ENCODE measurements at places on chromosomes 5 and 9.

DNA sequence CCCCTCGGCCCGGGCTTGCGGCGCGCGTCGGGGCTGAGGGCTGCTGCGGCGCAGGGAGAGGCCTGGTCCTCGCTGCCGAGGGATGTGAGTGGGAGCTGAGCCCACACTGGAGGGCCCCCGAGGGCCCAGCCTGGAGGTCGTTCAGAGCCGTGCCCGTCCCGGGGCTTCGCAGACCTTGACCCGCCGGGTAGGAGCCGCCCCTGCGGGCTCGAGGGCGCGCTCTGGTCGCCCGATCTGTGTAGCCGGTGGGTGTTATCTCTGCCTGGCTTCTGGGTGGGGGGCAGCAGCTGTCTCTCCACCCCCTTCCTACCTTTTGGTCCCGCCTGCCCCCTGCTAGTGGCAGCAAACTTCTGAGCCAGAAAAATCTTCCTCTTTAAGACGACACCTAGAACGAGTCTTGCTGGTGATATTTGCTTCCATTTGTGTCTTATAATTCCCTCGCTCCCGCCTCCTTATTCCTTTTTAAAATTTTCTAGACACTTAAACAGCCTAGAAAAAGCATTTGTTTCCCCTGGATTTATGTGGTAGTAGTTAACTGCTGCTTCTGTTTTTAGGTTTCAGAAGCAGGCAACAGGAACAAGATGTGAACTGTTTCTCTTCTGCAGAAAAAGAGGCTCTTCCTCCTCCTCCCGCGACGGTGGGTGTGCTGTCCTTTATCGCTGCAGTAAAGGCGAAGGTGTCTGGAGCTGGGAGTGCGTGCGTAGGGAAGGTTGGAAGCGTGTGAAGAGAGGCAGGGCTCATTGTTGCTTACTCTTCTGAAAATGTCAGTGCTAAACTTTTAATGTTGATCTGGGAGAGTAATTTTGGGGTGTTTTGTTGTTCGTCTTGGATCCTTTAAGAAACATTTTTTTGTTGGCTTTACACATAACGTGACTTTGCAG, 554 bp downstream of the JAK2 start:
- H3K27me3 ChIP-seq: no peaks in the 10 kb centered on the region
- H3K36me3 ChIP-seq: no peaks in the 10 kb centered on the region
- H3K4me3 ChIP-seq: peak overlapping the region; percentile 85
- no peak overlapping the region for H3K27ac ChIP-seq

DNA sequence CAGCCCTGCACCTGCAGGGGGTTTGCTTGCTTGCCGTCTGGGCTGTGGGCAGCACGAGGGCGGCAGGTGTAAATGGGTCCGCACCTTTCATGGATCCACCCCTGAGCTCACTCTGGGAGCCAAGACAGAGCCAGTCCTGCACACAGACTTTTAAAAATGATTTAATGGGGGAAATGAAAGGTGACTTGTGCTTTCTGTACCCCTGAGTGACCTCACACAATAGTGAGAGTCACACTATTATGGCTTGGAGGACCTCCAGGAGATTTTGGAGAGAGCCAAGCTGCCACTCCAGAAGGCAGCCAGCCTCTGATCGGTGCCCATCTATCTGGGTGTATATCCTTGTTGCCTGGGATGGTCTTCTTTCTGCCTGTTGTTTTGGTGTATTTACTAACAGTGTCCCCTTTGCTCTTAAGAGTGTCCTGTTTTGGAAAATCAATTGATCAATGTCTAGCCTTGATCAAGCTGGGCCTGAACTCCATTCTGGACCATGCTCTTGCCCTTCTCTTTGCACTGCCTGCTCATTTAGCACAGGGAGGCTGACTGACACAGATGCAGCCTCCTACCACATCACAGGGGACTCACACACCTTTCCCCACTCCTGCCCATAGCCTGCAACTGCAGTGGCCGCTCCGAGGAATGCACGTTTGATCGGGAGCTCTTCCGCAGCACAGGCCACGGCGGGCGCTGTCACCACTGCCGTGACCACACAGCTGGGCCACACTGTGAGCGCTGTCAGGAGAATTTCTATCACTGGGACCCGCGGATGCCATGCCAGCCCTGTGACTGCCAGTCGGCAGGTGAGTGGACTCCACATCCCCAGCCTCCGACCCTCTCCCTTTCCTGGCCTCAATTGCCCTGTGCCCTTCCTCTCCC, 29.5 kb downstream of the LAMC3 start:
- DNase-seq: no peak
- H3K36me3 ChIP-seq: no peaks in the 10 kb centered on the region
- no peak overlapping the region for H3K27ac ChIP-seq

DNA sequence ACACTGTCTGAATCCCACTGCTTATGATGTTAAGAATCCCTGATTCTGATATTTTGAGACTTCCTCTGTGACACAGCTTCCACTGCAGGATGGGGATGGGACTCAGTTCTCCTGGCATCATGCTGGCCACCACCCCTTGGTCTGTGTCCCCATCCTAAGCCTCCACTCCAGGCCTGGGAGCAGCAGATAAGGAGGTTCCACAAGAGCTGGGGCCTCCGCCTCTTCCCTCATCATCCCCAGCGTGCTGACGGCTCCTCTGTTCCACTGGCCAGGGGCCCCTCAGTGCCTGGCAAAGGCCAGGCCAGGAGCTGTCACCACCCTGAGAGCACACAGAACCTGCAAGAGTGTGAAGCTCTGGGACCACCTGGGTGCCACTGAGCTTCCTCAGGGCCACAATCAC, 40.6 kb downstream of the CAMK2A start:
- no peaks in the 10 kb centered on the region for H3K36me3 ChIP-seq
- no peaks in the 10 kb centered on the region for H3K4me1 ChIP-seq
- no peak for DNase-seq
- H3K27ac ChIP-seq: no peak overlapping the region
- no peaks in the 10 kb centered on the region for H3K27me3 ChIP-seq
- H3K4me3 ChIP-seq: no peak overlapping the region

- no peak overlapping the region for H3K4me3 ChIP-seq
- no peak overlapping the region for H3K27ac ChIP-seq
- H3K36me3 ChIP-seq: peaks cover 20% of the 10 kb centered on the region
Observed at GRCh38 chr9:581673-582497, 259.6 kb upstream of the DMRT1 start.

- DNase-seq: peak; percentile 84
- H3K27ac ChIP-seq: no peak within 1 kb of the TSS
- no peaks in the 10 kb centered on the region for H3K27me3 ChIP-seq
- peak within 1 kb of the TSS; percentile 83 for H3K4me3 ChIP-seq
Observed at GRCh38 chr9:133163504-133164172, at the start of gene GBGT1. Gene GBGT1 (minus strand): TSS chr9:133163914. CDS start chr9:133162412, 1,502 bp downstream.

DNA sequence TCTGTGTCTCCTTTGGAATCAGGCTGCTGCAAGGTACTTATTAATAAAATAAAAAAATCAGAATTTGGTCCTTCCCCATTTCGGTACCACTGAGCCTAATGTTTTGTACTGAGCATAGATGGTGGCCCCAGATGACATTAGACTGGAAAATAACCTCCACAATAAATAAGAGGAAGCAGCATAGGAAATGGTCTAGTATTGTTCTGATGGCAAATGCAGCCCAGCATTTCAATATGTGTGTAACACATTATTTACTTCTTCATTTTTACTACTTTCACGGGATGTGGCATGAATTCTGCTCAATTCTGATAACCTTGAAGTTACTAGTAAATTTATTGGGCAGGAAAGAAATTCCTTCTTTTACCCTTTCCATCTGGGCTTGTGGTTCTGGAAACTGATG, 295.6 kb downstream of the ADGRV1 start:
- H3K36me3 ChIP-seq: no peaks in the 10 kb centered on the region
- no peak for DNase-seq
- no peaks in the 10 kb centered on the region for H3K27me3 ChIP-seq
- H3K4me3 ChIP-seq: no peak overlapping the region
- H3K27ac ChIP-seq: no peak overlapping the region
- no peaks in the 10 kb centered on the region for H3K4me1 ChIP-seq

DNA sequence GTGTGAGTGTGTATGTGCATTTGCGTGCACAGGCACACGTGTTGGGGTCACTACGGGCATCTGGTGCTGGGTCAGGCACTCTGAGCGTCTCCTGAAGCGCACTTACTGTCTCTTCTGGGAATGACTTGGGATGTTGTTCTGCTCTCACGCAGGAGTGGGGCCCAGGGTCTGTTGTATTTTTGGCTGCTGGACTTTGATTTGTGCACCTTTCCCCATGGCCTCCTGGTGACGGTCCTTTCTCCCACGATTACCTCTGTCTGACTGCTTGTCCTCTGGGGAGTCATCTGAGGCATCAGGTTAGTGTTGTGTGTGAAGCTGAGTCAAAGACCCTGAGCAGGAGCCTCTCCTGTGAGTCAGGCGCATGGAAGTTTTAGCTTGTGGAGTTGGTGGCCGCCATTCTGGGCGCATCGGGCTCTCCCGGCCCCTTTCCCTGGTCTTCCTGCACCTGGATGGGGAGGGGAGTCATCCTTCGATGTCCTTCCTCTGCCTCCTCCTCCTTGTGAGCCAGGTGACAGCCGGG, 62.1 kb downstream of the RXRA start:
- no peaks in the 10 kb centered on the region for H3K36me3 ChIP-seq
- H3K27ac ChIP-seq: no peak overlapping the region
- H3K4me3 ChIP-seq: no peak overlapping the region
- H3K27me3 ChIP-seq: no peaks in the 10 kb centered on the region

DNA sequence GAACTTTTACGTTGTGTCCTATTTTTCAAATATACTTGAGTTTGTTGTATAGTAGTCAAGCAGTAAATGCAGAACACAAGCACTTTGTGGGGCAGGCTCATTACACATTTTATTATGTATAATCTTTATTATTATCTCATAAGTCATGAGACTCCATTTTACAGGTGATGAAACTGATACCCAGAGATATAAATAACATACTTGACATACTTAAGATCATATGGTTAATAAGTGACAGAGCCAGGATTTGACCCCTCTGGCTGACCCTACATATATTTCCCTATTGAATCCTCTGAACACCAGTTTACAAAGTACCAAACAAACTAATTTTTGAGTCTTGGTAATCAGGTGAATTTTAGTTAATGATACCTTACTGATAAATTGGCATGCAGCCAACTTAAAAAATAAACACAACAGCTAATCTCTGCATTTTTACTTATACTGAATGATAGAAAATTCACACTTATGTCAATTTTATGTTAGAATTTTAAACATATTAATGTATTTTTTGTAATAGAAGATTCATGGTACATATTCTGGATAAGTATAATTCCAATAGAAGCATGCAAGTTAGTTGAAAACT, 305.0 kb upstream of the MEF2C start:
- H3K36me3 ChIP-seq: no peaks in the 10 kb centered on the region
- H3K27ac ChIP-seq: no peak overlapping the region
- H3K4me1 ChIP-seq: no peaks in the 10 kb centered on the region
- H3K4me3 ChIP-seq: no peak overlapping the region
- H3K27me3 ChIP-seq: no peaks in the 10 kb centered on the region

DNA sequence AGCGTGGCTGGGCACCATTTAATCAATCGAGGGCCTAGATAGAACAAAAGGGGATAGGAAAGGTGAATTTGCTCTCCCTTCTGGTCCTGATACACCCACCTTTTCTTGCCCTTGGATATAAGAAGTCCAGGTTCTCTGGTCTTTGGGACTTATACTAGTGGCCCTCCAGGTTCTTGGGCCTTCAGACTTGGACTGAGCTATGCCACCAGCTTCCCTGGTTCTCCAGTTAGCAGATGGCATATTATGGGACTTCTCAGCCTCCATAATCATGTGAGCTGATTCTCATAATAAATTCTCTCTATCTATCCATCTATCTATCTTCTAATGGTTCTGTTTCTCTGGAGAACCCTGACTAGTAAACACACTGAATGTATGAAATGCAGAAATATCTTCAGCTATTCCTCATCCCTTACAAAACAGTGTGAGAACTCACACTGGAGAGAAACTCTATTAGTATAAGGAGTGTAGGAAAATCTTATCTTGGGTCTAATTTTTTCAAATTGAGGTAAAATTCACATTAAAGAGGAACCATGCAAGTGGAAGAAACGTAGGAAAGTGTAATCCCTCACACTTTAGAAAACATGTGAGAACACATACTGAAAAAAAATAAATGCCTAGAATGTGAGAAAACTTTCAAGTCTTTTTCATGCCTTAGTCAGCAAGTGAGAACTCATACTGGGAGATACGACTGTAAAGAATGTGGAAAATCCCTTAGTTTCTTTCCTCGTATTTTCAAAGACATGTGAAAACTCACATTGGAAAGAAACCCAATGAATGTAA, 15.5 kb downstream of the PCDHB15 start:
- H3K4me1 ChIP-seq: no peaks in the 10 kb centered on the region
- no peak for DNase-seq
- H3K27me3 ChIP-seq: no peaks in the 10 kb centered on the region
- H3K36me3 ChIP-seq: peaks cover 46% of the 10 kb centered on the region
- no peak overlapping the region for H3K4me3 ChIP-seq

GRCh38 chr9:127489471-127490115, 38.3 kb downstream of the LRSAM1 start:
- no peak overlapping the region for H3K4me3 ChIP-seq
- H3K27ac ChIP-seq: no peak overlapping the region
- peaks cover 22% of the 10 kb centered on the region for H3K36me3 ChIP-seq

GRCh38 chr9:37486616-37487548, 1.1 kb downstream of the POLR1E start:
- peak overlapping the region; percentile 88 for H3K4me3 ChIP-seq
- no peak for DNase-seq
- peaks cover 31% of the 10 kb centered on the region for H3K36me3 ChIP-seq
- no peaks in the 10 kb centered on the region for H3K27me3 ChIP-seq

DNA sequence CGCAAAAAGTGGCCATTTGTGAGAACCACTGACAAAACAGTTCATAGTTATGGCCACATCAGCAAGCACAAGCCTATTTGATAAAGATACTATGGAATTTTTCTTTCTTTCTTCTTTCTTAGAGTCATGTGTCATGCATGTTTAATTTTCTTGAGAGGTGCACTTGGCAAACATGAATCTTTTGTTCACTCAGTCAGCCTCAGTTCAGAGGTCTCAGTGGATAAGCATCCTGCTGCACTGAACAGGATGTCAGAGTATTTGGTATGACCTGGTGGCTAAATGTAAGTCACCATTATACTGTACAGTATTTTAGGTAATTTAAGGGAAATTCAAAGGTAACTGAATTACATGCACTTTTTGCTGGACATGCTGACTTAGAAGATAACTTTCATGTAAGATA, 5.4 kb downstream of the NNT start:
- H3K27ac ChIP-seq: no peak overlapping the region
- no peaks in the 10 kb centered on the region for H3K4me1 ChIP-seq
- H3K4me3 ChIP-seq: no peak overlapping the region
- DNase-seq: no peak
- no peaks in the 10 kb centered on the region for H3K27me3 ChIP-seq

GRCh38 chr5:88452820-88453219, 184.2 kb upstream of the TMEM161B start:
- no peak overlapping the region for H3K27ac ChIP-seq
- H3K4me1 ChIP-seq: peaks cover 2% of the 10 kb centered on the region
- DNase-seq: no peak
- no peaks in the 10 kb centered on the region for H3K27me3 ChIP-seq
- no peaks in the 10 kb centered on the region for H3K36me3 ChIP-seq

- H3K4me3 ChIP-seq: no peak overlapping the region
- DNase-seq: no peak
- peaks cover 99% of the 10 kb centered on the region for H3K36me3 ChIP-seq
Observed at GRCh38 chr9:92265154-92265553, 28.3 kb downstream of the IARS1 start.

- no peak overlapping the region for H3K27ac ChIP-seq
- H3K4me3 ChIP-seq: no peak overlapping the region
- no peaks in the 10 kb centered on the region for H3K36me3 ChIP-seq
- no peaks in the 10 kb centered on the region for H3K4me1 ChIP-seq
Observed at GRCh38 chr5:51104556-51104955, 278.7 kb upstream of the ISL1 start.

Measured in H9 (cell line).